Activated gamma-delta T cell (primary cell): ENCODE measurements at places on chromosomes 13 and 19.

DNA sequence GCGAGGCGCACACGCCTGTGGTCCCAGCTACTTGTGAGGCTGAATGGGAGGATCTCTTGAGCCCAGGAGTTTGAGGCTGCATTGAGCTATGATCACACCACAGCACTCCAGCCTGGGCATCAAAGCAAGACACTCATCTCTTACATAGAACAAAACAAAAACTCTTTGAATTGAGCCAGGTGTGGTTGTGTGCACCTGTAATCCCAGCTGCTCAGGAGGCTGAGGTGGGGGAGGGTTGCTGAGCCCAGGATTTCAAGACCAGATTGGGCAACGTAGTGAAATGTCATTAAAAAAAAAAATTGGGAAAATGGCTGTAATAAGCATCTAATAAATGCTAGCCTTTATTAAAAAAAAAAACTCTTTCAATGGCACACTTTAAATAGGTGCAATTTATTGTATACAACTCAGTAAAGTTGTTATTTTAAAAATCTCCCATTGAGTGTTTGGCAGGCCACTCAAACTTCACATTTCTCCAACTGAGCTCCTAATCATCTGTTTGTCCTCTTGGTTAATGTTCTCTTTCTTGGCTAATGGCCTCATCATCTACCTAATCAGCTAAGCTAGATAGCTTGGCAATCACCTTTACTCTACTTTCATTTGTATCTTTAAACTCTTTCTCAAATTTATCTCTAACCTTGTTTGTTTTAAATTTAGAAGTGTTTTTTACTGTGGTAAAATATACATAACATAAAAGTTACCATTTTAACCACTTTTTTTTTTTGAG, 28.1 kb upstream of the HMGB1 start:
- DNase-seq, result no peak

DNA sequence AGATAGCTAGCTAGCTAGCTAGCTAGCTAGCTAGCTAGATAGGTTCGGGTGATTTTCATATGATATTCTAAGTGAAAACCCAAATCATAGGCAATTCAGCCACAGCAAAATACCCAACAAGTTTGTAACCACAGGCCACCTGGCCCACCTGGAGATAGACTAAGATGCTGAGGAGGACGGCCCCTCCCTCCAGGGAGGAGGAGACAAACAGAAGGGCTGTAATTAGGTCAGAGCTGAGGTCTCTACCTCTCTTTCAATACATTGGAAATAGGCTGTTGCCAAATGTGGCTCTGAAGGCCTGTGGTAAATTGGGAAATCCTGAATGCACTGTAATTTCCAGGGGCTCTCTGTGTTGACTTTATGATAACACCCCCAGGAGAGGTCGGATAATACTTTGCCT, 382.2 kb downstream of the FGF9 start:
- no peak for DNase-seq

DNA sequence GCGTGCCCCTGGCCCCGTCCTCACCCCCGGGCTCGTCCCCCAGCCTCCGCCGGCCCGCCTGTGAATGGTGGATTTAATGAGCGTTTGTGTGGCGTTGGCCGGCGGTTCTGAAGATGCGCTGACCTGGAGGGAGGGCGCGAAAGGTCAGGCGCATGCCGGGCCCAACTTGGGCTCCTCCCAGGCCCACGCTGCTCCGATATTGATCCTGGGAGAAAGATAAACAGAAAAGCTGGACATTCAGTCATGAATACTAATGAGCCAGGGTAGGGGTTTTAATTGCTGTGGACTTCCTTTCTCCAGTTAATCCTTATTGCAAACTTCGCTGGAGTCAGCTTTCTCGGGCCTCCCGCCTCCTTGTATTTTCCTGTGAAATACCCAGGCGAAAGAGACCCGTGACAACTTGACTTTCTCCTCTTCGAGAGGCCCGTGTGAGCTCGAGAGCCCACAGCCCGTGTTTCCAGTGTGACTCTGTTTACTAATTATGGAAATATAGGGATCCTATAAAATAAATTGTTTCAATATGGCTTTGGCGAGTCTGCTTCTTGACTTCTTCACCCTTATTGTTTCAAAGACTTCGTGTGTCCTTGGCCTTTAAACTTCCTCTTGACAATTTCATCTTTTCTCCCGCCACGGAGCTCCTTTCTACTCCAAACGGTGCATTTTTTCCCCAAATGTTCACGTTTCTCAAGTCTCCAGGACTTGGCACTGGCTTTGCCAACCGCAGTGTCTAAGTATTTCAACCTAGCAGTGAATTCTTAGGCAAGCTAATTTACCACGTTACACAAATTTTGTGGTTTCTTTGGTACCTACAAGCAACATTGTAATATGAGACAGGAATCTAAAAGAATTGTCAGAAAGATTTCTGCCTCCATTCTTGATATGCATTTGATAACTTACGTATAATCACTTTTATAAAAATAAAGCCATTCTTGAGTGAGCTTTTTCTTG, 10.5 kb downstream of the ZIC2 start:
- no peak for DNase-seq

GRCh38 chr13:102441085-102441484, 39.2 kb upstream of the FGF14 start:
- DNase-seq, result no peak

DNA sequence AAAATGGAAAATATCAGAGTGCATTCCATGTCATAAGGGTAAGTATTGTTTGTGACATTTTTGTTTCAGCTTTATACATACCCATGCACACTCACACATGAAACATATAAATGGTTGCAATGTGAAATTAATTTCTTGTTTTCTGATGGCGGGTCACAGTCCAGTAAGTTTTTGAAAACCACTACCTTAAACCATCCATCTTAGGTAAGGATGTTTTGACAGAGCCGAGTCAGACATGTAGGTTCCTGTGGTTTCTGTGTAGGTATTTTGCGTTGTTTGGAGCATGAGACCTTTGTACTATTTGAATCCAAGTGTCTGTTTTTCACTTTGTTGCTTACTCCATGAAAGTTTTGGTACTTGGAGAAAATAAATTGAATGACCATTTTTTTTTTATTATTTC, 121.7 kb downstream of the B3GLCT start:
- DNase-seq, result no peak

- DNase-seq, result no peak
Measured at GRCh38 chr19:1394252-1395193, 6.8 kb downstream of the GAMT start.

- DNase-seq, result no peak
Measured at GRCh38 chr19:3658870-3659745, 32.5 kb upstream of the CACTIN start.

DNA sequence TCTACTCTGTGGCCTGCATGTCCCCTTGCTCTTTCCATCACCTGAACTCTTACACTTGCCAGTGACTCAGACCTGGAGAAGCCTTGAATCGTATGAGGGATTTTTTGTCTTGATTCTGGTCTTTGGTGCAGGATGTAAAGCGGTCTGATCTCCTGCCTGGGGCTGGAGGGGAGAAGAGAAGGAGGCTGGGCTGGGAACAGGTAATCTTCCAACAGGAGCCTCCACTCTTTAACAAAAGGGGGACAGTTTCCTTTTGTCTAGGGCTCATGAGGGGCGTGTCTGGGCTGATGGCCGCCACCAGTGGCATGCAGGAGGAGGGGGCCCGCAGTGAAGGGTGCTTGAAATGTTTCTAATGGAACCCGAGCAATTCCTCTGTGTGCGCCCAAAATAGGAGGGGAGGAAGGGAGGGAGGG, 24.7 kb downstream of the NFIX start:
- DNase-seq, result no peak

GRCh38 chr19:54196536-54196935, 4.1 kb upstream of the RPS9 start:
- no peak for DNase-seq

GRCh38 chr13:48773531-48774275, 120.0 kb downstream of the CYSLTR2 start:
- no peak for DNase-seq

DNA sequence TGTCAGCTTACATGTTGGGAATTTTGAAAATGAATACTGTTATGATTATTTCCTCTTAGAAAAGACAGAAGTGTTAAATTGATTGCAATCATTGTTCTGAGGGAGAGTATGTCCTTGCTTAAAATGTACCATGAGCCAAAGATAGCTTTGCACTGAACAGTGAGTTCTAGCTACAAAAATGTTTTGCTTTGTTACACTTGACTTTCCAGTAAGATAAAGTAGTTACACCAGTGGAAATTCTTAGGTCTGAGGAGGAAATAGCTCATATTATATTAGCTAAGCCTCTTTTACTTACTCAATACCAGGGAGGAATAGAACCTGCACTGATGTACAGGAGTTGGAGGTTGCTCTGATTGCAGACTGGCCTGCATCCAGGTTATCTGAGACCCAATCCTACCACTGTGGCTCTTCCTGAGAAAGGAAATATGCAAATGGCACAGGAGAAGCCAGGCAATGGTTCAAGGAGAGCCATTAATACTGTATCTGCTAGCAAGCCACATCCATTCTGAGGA, 53.0 kb upstream of the FBXL3 start:
- DNase-seq, result no peak

GRCh38 chr19:41641879-41642485, 15.1 kb upstream of the CEACAM4 start:
- no peak for DNase-seq

DNA sequence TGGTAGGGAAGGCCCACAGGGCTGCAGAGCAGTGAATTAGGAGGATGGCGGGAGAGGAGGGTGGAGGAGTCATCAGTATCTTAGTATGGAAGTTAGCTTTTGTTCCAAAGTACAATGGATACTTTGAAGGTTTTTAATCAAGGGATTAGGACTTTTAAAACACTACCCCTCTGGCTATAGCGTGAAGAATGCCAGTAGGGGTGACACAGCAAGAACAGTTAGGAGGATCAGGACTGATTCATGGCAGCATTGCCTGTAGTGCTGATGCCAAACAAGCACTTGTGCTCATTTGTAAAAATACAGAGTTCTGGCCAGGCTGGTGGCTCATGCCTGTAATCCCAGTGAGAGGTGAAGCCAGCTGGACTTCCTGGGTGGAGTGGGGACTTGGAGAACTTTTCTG, 46.2 kb downstream of the SKA3 start:
- DNase-seq, result no peak

GRCh38 chr13:102261809-102262208, 140.0 kb downstream of the FGF14 start:
- DNase-seq, result no peak

DNA sequence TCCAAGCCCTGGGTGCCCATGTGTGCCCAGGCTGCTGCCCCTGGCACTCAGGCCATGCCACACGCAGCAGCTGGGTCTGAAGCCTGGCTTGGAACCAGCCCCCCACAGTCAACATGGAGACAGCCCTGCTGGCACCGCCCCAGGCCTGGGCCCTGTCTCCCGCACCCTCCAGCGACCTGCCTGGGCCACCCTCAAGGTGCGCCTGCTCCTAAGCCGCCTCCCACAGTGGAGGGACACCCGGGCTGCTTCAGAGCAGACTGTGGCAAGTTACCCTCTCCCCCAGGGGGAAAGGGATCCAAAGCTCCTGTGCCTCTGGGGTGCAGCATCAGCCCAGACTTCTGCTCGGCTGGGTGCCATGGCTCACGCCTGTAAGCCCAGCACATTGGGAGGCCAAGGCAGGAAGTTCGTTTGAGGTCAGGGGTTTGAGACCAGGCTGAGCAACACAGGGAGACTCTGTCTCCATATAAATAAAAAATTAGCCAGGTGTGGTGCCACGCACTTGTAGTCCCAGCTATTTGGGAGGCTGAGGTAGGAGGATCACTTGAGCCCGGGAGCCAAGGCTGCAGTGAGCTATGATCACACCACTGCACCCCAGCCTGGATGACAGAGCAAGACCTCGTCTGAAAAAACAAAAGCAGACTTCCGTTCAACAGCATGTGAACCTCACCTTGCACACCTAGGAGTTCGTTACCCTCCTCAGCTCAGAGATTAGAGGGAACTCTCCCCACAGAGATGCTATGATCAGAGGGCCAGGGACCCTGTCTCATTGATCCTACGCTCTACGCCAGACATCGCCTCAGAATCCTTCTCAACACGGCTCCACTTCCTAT, 15.6 kb downstream of the ELL start:
- no peak for DNase-seq

DNA sequence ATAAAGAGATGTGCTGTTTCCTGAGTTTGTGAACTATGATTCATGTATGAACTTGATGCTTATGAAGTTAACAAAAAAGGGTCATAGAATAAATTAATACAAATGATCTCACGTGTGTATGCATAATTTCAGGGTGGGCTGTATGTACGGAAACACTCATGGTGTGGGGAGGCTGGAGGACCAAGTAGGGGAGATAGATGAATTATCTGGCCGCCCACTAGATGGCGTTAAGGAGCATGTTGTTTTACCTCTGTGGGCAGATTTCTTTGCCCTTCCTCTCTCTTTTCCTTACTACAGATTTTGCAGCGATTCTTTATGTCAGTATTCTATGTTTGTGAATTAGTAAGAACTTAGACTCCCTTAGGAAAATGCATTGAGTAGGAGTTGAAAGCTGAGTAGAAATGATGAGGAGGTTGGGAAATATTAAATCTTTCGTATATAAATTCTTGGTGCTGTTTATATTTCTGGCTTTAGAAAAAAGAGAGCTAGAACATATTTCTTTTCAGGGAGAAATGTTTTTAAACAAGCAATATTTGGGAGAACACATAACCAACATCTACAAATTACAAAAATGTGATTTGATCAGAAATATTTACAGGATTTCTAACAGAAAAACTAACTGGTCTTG, 47.4 kb upstream of the TMTC4 start:
- DNase-seq, result no peak

- no peak for DNase-seq
Measured at GRCh38 chr13:80664950-80665349, 324.0 kb upstream of the SPRY2 start.

GRCh38 chr19:32168111-32168510, 177.3 kb upstream of the ZNF507 start:
- no peak for DNase-seq

DNA sequence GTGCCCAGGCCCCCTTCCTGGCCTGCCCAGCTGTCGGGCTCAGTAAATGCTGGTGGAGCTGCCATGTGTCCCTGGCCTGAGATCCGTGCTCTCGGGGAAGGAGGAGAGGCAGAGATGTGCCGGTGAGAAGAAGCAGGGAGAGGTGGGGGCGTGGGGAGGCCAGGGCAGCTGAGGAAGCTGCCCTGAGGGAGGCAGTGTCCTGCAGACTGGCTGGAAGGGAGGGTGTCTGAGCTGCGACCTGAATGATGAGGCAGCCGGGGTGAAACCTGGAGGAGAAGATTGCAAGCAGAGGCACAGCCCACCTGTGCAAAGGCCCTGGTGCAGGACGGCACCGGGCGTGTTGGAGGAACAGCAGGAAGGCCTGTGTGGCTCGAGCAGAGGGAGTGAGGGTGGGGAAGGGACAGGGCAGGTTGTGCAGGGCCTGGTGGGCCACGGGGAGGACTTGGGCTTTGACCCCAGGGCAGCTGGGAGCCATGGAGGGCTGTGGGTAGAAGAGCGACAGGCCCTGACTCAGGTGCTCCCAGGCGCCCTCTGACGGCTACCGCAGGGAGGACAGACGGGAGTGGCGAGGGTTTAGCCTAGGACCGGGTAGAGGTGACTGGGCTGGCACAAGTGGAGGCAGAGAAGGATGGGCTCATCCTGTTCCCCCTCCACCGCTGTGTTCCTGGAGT, 14.0 kb upstream of the CELF5 start:
- no peak for DNase-seq

- DNase-seq, result no peak
Measured at GRCh38 chr13:85461621-85462020, 337.6 kb downstream of the SLITRK6 start.
